ENCODE measurements at places on chromosomes 12 and 14. TPM values are rescaled to one million over a fixed set of nuclear protein-coding genes. Genes with fewer than 3 reads are reported as not detected.
A peak's percentile ranks its signal among the peaks of the same experiment; 100 is the strongest.

GRCh38 chr14:72921396-72921795 is 4.9 kb upstream of the DCAF4 start:
- DNase-seq, result no peak

DNA sequence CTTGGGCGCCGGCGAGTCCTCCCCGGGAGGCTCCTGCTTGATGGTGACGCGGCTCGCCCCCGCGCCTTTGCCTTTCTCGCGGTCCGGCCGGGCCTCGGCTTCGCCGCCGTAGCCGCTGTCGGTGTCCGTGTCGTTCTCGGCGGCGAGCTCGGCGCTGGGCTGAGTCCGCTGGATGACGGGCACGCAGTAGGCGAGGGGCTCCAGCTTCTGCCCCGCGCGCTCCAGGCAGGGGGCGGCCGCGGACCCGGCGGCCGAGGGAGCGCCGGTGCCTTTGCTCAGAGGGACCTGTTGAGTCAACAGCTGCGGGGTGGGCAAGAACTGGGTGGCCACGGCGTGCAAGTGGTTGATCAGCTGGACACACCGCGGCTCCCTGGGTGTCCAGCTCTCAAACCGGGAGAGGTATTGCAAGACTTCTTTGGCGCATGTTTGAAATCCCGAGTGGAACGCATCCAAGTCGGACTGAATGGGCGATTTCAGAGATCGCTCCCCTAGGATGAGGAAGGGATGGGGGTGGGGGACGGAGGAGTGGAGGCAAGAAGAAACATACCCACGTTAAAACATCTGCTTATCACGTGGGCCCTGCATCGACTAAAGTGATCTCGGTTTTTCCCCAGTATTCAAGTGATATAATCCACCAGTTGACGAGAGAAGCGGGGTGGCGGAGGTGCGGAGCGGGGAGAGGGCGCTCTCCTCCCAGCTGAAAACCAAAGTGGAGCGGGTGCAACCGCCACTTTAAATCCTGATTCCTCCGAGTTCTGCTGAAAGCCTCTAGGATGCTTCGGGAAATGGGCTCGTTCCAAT is 2.0 kb downstream of the BHLHE41 start:
- DNase-seq, result peak; percentile 46

DNA sequence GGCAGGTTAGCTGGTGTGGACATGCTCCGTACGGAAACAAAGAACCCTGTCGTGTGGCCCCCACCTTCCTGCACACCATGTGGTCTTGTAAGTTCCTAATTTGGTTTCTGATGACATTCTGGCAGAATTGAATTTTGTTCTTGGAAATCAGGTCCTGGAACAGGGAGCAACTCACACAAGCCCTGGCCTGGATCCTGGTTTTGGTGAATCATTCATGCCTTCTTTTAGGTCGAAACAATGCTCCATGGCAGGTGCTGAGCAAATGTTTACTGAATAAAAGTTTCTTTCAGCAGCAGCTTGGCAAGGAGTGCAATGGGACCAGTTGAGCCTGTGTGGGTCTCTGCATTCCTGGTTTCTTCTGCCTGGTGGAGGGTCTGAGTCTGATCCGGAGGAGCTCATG is 978.4 kb downstream of the BCL11B start:
- DNase-seq, result no peak

GUCY2C gene
- 0.25 TPM for polyA plus RNA-seq

- no peak for DNase-seq
These were observed 74.5 kb upstream of the DYNC1H1 start for GRCh38 chr14:101889898-101890297.

DNA sequence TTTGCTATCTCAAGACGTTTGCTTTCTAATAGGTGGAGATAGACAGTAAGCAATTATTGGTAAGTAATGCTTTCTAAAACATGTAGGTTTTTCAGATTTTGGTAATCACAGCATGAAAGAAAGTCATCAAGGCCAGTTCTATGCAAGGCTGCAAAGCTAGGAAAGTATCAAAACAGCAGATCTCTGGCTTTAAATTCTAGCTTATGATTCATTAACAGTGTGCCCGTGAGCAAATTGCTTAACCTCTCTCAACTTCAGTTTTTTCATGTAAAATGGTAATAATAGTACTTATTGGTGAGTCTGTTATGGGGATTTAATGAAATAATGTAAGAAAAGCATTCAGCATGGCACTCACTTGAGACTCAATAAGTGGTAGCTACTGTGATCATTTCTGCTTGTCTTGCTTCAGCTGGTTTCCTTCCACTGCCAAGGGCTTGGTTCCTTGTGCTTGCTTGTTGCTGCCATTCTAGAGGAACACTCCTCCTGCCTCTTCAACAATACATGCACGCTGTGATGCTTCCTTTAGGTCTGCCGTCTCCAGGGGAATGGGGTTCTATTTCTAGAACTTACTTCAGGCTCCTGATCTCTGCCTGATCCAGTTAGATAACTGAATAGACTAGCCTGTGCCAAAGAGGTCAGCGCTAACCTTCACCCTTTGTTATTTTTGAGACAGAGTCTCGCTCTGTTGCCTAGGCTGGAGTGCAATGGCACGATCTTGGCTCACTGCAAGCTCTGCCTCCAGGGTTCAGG is 88.4 kb downstream of the CAND1 start:
- no peak for DNase-seq

DNA sequence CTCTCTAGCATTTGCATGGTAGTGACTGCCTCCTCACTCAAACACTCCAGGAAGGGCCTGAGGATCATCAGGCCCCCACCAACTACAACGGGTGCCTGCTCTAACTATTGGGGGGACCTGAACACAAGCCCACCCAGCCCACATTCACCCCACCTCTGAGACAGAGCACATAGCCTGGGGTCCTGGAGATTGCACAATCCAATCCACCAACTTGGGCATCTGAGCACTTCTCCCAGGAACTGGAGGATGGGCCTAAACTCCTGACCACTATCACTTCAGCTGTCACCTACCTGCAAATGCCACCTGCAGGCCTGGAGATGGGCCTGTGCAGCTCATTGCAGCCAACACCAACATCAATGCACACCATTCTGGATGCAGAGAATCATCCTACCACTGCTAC is 66.6 kb downstream of the TMTC3 start:
- no peak for DNase-seq

DNA sequence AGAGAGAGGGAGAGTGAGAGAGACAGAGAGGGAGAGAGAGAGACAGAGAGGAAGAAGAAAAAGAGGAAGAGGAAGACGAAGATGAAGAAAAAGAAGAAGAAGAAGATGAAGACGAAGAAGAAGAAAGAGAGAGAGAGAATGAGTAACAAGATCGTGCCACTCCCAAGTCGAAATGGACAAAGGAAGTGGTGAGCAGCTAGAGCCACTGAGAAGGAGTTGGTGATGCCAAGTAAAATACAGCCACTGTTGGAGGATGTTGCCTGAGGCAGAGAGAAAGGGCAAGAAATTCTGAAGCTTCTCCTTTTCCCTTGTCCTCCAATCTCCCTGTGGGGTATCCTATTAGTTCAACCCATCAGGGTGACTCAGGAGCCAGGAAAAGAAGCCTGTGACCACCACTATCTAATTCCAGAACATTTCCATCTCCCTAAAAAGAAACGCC is 12.5 kb upstream of the ANAPC5 start:
- no peak for DNase-seq

GRCh38 chr14:104749111-104749649 is 3.8 kb upstream of the SIVA1 start:
- DNase-seq, result no peak

DNA sequence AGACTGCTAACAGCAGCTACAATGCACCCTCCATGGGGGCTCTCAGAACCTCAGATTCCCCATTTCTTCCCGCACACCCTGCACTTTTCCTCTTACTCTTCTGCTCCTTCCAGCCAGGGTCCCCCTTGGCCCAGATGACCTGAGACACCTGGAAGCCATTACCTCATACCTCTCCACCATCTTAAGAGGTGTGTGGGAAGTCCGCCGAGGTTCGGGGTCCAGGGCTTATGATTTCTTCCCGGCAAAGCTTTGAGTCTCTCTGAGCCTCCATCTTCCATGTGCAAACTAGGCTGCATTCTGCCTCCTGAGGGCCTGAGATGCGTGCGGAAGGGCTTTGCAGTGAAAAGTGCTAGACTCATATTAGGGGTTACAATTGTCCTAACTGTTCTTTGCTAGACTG is 5.3 kb downstream of the GSC start:
- no peak for DNase-seq

GRCh38 chr12:67889931-67890330 is 99.3 kb upstream of the IFNG-AS1 start:
- DNase-seq, result no peak

DNA sequence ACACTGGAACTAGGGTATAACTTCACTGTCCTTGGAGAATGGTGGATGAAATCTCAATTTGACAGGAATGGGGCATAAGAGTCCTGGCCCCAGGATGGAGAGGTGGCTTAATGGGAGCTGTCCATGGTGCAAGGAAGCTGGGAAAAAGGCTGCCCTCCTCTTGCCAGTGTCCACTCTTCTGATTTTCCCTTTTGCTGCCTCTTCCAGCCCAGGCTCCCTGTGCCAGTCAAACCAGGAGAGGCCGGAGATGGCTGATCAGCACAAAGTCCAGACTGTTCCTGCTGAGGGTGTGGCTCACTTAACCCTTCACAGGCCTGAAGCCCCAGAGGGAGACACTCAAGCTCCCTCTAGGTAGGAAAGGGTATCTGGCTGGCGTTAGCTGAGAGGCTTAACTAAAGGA is at the start of gene MYO1A:
Gene MYO1A (minus strand): TSS at position 240 of the 400 bp plus-strand sequence. CDS start 1,806 bp downstream, outside the sequence.
- DNase-seq, result no peak

DNA sequence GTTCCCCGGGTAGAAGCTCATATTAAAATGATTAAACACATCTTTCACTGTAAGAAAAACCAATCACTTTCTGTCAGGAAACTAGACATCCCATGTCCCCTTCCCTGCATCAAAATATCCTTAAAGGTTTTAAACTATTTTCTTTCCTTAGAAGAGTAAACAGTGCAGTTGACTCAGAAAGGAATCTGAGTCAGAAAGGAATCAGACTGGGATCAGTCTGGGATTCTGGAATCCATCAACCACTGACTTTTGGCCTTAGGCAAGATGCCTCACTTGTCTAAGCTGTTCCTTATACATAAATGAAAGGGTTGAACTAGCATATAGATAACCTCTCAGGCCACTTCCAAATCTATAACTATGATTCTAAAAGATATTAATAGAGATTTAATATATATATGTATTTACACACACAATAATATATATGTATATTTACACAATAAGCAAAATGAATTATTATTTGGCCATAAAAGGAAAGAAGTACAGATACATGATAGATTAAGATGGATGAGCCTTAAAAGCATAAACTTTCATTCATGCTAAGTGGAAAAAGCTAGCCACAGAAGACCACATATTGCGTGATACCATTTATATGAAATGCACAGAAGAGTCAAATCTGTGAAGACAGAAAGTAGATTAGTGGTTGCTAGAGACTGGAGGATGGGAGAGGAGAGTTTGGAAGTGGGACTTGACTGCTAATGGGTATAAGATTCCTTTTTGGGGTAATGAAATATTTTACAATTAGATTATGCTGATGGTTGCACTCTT is 114.4 kb downstream of the SLC38A1 start:
- no peak for DNase-seq

GPX2 gene
- not detected for polyA plus RNA-seq

DNA sequence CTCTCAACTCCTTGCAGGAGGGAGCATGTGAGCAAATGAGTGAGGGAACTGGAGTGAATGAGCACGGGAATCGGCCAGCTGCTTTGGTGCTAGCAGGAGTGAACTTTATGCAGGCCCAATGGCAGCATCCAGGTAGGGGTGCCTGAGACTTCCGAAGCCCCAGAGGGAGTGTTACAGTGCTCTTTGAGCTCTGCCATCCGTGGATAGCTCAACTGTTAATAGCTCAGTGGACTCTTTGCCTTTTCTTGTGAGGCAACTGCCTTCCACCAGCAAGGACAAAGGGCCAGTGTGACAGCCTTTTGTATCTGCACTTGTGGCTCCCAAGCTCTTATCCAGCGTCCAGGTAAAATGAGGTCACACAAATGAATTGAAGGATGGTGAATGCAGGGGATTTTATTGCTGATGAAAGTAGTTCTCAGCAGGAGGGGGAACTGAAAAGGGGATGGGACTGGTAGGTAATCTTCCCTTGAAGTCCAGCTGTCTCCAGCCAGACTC is 12.9 kb downstream of the CREBL2 start:
- DNase-seq, result no peak

GRCh38 chr12:51714666-51715065 is 123.6 kb downstream of the SCN8A start:
- DNase-seq, result no peak

DNA sequence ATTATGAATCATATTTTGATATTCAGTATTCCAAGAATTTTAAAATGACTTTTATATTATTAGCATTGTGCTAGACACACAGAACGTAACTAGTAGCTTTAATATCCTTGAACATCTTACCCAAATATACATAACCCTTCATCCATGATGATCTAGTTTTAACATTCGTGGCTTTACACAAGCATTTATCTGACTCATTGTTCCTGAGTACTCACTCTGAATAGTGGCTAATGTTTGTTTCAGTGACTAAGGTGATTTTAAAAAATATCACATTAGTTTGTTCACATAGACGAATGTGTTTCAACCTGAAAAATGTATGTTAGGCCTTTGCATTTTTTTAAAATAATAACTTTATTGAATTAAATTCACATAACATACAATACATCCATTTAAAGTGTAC is 80.0 kb upstream of the PTPRQ start:
- no peak for DNase-seq

- no peak for DNase-seq
These were observed 8.5 kb downstream of the C1S start for GRCh38 chr12:7068994-7069346.

DNAH10 gene
- polyA plus RNA-seq, result 0.03 TPM

POMT2 gene
- 3.5 TPM for polyA plus RNA-seq

GRCh38 chr14:24694680-24695079 is 60.7 kb upstream of the GZMB start:
- DNase-seq, result no peak

GLI1 gene
- 0.27 TPM for polyA plus RNA-seq

PLEKHG7 gene
- polyA plus RNA-seq, result 0.12 TPM

KRT77 gene
- not detected for polyA plus RNA-seq

C12orf50 gene
- polyA plus RNA-seq, result not detected

DNA sequence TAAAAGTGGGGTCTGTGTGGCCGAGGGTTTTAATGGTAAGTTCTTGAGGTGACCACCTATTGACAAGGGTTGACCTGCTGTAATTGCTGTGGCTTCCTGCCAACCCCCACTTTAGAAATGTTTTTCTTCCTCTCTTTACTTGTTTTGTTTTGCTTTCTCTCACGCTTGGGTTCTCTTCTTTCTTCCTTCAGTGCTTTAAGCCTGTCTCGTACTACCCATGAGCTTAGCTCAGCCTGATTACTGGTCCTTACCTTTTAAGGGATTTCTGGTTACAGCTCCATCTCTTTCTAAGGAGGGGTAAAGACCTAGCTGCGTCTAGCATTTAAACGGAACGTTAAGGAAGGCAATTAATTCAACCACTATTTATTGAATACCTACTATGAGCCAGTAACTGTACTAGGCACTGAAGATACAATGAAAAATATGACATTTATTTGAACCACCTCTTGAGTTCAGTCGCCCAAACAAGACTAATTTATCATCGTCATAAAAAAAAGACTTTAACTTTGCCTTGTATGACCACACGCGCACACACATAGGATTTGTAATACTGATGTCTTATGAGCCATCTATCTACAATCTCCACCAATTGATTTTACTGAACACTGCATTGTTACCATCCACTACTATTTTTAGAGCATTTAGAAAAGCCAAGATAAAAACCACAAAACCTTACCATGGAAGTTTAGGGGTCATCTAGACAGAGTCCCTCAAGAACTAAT is 888 bp upstream of the PPP1R12A start:
- no peak for DNase-seq
